Naive thymus-derived CD4-positive, alpha-beta T cell (primary cell): ENCODE measurements at places on chromosomes 3 and 15. TPM values are rescaled to one million over a fixed set of nuclear protein-coding genes. Genes with fewer than 3 reads are reported as not detected.

The GPR176 gene
- polyA plus RNA-seq: not detected

The SH2D7 gene
- polyA plus RNA-seq: not detected

The ANP32A gene
- polyA plus RNA-seq: 111 TPM

The DUOX1 gene
- 1.2 TPM for polyA plus RNA-seq

The ACTC1 gene
- not detected for polyA plus RNA-seq

- no peak overlapping the region for H3K4me3 ChIP-seq
- no peak overlapping the region for H3K27ac ChIP-seq
- peaks cover 7% of the 10 kb centered on the region for H3K27me3 ChIP-seq
- H3K36me3 ChIP-seq: no peaks in the 10 kb centered on the region
These were observed 163.3 kb downstream of the OR4M2 start for GRCh38 chr15:22243440-22244130.

DNA sequence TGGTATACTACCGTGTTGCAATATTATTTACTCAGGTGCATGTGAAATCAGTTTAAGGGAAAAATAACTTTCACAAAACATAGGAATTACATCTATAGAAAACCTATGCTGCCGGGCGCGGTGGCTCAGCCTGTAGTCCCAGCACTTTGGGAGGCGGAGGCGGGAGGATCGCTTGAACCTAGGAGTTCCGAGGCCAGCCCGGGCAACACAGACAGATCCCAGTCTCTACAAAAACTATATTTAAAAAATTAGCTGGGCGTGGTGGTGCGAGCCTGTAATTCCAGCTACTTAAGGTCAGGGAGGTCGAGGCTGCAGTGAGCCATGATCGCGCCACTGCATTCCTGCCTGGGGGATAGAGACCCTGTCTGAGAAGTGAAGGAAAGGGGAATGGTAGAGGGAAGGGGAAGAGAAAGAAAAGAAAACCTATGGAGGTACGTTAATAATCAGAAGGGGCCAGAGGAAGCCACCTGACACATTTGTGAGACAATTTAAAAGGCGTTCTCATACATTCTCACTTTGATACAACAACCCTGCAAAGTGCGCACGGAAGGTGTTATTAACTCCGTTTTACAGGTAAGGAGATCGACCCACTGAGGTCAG, 456 bp upstream of the TMEM62 start:
- H3K27ac ChIP-seq: peak overlapping the region; percentile 72
- peaks cover 6% of the 10 kb centered on the region for H3K4me1 ChIP-seq
- H3K27me3 ChIP-seq: no peaks in the 10 kb centered on the region
- H3K36me3 ChIP-seq: no peaks in the 10 kb centered on the region
- DNase-seq: no peak
- peak overlapping the region; percentile 65 for H3K4me3 ChIP-seq

DNA sequence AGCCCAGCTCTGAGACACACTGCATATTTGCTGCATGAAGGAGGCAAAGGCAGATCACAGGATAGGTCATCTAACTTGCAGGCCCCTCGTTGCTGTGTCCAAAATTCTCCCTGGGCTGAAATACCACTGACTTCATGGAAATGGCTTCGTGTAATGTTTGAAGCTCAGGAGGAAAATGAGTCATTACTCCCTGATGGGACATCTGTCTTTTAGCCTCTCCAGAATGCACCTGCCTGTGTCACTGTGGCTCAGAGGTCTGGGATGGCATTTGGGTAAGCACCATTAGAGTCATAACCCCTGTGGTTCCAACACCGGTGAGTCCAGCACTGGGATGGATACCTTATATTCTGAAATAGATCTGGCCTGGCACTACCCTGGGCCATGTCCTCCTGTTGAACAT, 51.5 kb downstream of the IL12A start:
- no peaks in the 10 kb centered on the region for H3K27me3 ChIP-seq
- no peak for DNase-seq
- no peak overlapping the region for H3K27ac ChIP-seq

DNA sequence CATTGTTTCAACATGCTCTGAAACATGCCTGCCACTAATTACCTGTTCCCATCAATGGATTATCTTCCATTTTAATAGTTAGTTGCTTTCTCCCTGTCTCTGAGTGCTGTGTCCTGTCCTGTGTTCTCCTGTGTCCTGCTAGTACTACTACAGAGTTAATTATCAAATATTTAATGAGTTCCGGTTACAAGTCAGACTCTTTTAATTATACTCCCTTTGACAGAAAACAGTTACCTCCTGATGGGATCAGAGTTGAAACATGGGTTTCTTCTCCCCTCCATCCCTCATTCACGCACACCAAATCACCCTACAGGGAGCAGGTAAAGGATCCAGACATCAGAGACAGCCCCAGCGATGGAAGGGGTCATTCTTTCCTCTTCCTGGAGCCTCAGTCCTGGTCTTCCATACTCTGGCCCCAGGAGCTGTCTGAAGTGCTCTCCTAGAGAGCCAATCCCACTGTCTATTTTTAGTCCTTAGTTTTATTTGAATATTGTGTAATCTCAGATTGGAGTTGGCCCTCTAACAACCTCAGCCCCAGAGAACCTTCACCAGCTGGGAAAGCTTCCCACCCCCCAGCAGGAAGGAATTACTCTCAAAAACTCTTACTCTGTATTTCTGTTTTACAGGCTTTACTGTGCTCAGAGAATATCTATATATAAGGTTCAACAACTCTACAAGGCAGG, 137.0 kb upstream of the C2CD4B start:
- H3K4me3 ChIP-seq: no peak overlapping the region
- no peaks in the 10 kb centered on the region for H3K36me3 ChIP-seq
- H3K27ac ChIP-seq: no peak overlapping the region
- H3K4me1 ChIP-seq: no peaks in the 10 kb centered on the region
- DNase-seq: no peak
- no peaks in the 10 kb centered on the region for H3K27me3 ChIP-seq

DNA sequence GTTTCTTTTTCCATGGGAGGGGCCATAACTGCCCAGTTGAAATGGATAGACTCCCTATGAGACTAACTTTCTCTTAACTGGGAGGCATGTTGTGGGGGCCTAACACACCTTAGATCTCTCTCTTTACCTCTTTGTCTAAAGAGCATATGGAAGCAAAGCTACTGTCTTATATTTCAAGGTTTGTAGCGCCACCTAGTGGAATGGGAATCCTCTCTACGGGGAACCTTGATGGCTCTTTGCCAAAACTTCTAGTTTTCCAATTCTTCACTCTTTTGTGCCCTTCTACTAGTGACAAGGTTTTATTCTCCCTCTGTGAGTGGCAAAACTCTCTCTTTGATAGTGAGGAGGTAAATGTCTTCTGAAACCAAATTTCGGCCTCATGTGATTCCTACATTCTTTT, 1030.4 kb upstream of the CADM2 start:
- no peaks in the 10 kb centered on the region for H3K4me1 ChIP-seq
- H3K27me3 ChIP-seq: no peaks in the 10 kb centered on the region
- no peak overlapping the region for H3K27ac ChIP-seq
- H3K36me3 ChIP-seq: no peaks in the 10 kb centered on the region
- H3K4me3 ChIP-seq: no peak overlapping the region

DNA sequence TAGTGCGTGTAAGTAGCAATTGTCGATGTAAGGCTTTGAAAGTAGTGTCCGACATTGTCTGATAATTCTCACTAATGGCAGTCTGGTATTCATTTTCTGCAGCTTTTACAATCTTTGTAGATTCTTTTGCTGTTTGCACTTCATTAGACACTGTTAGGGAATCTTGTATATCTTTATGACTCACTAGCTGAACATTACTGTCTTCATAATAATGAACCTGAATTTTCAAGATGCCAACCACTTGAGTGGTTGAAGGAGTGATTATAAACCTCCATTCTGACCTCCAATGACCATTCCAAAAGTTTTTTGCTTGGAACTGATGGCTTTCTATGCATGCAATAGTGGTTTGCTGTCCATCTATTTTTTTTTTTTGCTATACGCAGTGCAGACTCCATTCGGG, 76.4 kb upstream of the MFGE8 start:
- H3K27me3 ChIP-seq: no peaks in the 10 kb centered on the region
- no peak for DNase-seq
- no peak overlapping the region for H3K4me3 ChIP-seq
- H3K27ac ChIP-seq: no peak overlapping the region
- no peaks in the 10 kb centered on the region for H3K4me1 ChIP-seq

DNA sequence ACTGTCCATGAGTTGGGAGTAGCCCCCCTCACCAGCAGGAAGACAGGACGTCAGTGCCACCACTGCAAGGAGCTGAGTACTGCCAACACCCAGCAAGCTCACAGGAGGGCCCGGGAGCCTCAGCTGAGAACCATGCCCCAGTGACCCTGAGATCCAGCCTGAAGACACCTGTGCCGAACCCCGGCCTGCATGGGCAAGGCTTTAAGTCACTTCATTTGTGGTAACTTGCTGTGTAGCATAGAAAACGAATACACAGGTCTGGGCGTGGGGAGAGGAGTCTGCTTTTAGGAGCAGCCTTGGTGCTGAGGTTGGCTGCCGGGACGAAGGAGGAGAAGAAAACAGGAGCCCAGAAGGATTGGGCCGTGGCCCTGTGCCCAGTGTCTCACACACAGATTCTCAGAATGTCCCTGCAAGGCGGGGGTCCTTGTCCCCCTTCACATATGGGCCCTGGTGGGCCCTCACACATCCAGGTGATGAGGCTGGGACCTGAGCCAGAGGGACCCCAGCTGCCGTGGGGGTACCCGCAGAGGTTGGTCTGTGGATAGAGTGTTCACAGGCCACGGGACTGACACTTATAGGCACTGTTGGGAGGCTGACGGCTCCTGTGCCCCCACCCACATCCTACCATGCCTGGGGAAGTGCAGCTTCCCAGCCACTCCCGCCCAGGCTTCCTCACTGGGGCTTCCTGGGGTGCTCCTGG, 85.3 kb downstream of the PLXNA1 start:
- no peaks in the 10 kb centered on the region for H3K27me3 ChIP-seq
- no peak overlapping the region for H3K27ac ChIP-seq
- no peak overlapping the region for H3K4me3 ChIP-seq
- H3K36me3 ChIP-seq: no peaks in the 10 kb centered on the region
- no peaks in the 10 kb centered on the region for H3K4me1 ChIP-seq

DNA sequence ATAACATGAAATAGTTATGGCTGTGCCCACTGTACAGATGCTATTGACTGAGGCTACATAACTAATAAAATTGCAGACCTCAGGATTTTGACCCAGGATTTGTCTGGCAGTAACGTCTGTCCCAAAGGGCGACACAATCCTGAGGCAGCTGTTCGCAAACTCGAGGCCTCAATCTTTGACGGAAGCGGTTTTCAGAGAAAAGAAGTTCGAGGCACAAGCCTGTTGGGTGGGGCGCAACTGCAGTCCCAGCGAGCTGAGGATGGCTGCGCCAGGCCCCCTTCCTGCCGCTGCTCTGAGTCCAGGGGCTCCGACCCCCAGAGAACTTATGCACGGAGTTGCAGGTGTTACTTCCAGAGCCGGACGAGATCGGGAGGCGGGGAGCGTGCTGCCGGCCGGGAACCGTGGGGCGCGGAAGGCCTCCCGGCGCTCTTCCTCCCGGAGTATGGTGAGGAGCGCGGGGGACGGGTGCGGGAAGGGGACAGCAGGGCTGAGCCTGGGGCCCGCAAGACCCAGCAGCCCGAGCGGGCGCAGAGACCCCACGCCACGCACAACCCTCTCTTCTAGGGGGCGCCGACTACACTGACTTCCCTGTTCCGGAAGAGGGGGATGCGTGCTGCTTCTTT, at the start of gene PARP15:
Gene PARP15 (plus strand): TSS at position 242 of the 623 bp plus-strand sequence. CDS start 18 bp downstream, at position 260.
- peak within 1 kb of the TSS; percentile 74 for H3K4me3 ChIP-seq
- no peaks in the 10 kb centered on the region for H3K27me3 ChIP-seq
- peaks cover 4% of the 10 kb centered on the region for H3K36me3 ChIP-seq
- peak; percentile 50 for DNase-seq
- H3K27ac ChIP-seq: peak within 1 kb of the TSS; percentile 69

GRCh38 chr3:184785890-184786279, 26.1 kb upstream of the VPS8 start:
- DNase-seq: no peak
- H3K36me3 ChIP-seq: no peaks in the 10 kb centered on the region
- peaks cover 18% of the 10 kb centered on the region for H3K4me1 ChIP-seq
- no peak overlapping the region for H3K27ac ChIP-seq
- no peaks in the 10 kb centered on the region for H3K27me3 ChIP-seq

- H3K4me3 ChIP-seq: peak overlapping the region; percentile 86
- H3K27me3 ChIP-seq: no peaks in the 10 kb centered on the region
- peak overlapping the region; percentile 88 for H3K27ac ChIP-seq
- peaks cover 11% of the 10 kb centered on the region for H3K4me1 ChIP-seq
- no peak for DNase-seq
These were observed 2.0 kb downstream of the SMC4 start for GRCh38 chr3:160401291-160402095.

DNA sequence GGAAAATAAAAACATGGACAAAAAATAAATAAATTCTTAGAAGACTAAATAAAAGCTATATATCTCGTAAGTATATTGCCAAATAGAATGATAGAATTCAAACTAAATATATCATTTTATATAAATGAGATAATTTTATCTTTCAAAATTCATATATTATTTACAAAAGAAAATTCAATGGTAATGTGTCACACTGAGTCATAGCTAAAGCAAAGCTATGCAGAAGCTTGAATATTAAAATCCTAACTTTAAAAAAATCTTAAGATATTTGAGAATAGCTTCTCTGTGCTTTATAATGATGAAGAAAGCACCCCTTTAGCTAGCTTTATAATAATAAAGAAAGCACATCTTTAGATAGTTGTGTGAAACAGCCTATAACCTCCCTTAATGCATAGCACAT, 1010.8 kb downstream of the OTOL1 start:
- H3K4me1 ChIP-seq: no peaks in the 10 kb centered on the region
- H3K4me3 ChIP-seq: no peak overlapping the region
- H3K36me3 ChIP-seq: no peaks in the 10 kb centered on the region
- H3K27me3 ChIP-seq: no peaks in the 10 kb centered on the region

- no peak overlapping the region for H3K4me3 ChIP-seq
- H3K36me3 ChIP-seq: no peaks in the 10 kb centered on the region
- H3K4me1 ChIP-seq: no peaks in the 10 kb centered on the region
- H3K27me3 ChIP-seq: no peaks in the 10 kb centered on the region
- H3K27ac ChIP-seq: no peak overlapping the region
These were observed 53.6 kb upstream of the SYN2 start for GRCh38 chr3:11950576-11950975.
